ENCODE measurements at places on chromosomes 7 and 10.

- DNase-seq, result peak; percentile 71
These were observed 22.4 kb upstream of the AHR start for GRCh38 chr7:17275749-17276671.

- no peak for DNase-seq
These were observed 639.0 kb downstream of the REEP3 start for GRCh38 chr10:64159910-64160872.

- no peak for DNase-seq
These were observed 587.0 kb downstream of the SDK1 start for GRCh38 chr7:3888096-3888495.

DNA sequence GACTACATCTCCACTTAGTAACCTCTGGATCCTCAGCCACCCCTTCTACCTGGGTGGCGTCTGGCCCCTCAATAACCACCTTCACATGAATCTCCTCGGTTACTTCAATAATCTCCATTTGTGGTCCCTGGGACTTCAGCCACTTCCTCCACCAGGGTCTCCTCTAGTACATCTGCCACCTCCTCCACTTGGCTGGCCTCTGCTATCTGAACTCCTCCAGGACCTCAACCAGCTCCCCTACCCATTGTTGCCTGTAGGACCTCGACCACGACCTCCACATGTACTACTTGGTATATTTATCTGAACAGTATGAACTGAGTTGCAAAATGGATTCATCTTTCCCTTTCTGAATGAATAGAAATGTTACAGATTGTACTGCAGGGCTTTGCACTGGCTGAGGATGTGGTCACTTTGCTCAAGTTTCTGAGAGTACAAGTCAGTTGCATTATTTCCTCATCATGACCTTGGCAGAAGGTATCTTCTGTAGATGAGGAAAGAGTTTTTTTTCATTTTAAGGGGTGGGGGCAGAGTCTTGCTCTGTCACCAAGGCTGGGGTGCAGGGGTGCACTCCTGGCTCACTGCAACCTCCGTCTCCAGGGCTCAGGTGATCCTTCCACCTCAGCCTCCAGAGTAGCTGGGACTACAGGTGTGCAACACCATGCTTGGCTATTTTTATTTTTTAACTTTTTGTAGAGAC lies 36.0 kb downstream of the MAT1A start:
- DNase-seq, result no peak

GRCh38 chr10:71736570-71736952 lies 17.0 kb upstream of the C10orf105 start:
- DNase-seq, result no peak

GRCh38 chr10:133235265-133235855 lies 2.3 kb upstream of the VENTX start:
- DNase-seq, result no peak

GRCh38 chr7:34175837-34176236 lies 270.5 kb downstream of the BMPER start:
- DNase-seq, result no peak

DNA sequence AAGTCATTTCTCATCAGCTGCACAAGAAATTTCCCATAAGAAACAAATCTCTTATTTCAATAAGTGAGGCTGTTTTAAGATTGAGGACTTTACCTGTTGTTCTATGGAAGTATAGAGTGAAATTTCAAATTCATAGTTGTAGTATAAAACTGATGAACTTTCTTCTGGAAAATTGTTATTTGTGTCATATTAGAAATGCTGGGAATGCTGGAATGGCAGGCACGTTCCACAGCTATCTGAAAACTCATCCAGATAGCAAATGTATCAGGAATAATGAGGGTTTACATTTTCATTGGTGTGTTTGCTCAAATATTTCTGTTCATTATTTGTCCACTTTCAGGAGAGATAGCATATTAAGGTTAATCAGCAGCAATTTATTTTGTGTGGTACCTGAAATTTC lies 40.8 kb downstream of the CPED1 start:
- DNase-seq, result no peak

DNA sequence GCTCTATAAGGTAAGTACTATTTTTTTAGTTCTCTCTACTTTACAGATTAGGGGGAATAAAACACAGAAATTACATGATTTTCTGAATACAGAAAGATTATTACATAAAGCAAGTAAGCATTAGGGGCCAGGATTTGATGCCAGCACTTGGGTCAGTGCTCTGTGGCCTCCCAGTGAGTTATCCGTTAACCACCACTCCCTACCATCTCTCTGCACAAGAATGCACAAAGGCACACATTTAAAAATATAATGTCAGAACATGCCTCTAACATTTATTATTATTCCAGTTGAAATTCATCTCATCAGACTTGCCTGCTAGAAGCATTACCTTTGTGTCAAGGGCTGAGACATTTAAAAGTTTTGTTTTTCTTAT lies 59.0 kb downstream of the MET start:
- DNase-seq, result no peak

- no peak for DNase-seq
These were observed 45.5 kb upstream of the BET1 start for GRCh38 chr7:94049615-94050014.

GRCh38 chr10:33478089-33478674 lies 143.7 kb upstream of the NRP1 start:
- peak; percentile 74 for DNase-seq

- no peak for DNase-seq
These were observed 112.0 kb downstream of the UBE2H start for GRCh38 chr7:129840757-129841156.

DNA sequence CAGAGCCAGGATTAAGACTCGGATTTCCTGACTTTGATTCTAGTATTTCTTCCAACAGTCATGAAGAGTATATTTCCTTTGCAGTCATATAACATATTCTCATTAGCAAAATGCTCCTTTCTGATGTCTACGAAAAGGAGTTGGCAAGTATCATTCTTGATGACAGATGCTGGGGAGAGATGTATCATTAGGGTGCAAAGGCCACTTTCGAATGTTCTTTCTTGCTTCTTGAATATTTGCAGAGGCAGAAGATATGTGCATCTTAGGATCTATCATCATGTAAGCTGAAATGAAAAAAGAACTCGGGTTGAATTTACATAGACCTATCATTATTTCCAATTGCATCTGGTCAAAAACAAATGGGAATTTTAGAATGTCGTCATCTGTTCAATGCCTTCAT lies 294.4 kb downstream of the BAMBI start:
- no peak for DNase-seq

DNA sequence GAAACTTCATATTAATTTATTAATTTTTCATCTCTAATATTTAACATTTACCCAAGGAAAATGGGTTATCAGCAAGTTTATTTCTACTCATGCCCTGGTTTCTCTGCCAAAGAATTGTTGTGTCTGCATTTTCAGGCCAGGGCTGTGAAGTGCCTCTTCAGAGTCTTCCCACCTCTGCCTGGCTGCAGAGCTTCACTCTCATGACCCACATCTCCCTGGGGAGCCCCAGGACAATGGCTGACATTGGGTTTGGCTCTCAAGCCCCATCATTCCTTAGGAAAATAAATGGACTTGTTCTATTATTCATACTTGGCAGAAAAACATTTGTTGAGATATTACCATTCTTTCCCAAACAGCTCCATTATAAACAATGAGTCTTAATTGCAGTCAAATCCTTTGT lies 30.3 kb downstream of the CACNA2D1 start:
- DNase-seq, result no peak

DNA sequence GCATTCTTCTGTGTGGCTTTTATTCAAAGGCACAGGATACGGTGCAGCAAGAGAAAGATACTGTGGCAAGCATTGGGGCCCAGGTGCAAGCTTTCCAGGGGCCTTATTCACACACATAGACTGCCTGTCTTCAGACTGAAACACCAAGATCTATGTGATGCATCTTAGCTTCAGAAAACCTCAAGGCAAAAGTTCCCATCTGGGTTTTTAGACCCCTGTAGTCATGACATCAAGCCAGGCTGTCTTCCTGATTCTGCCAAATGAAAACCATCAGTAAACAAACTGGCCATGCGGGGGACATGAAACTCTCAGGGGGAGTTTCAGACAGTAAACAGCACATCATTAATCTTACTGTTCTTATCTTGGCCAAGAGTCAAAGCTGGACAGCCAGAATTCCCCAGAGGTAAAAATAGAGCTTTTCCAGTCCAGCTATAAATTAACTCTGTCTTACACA lies 9.8 kb downstream of the AGBL3 start:
- no peak for DNase-seq

DNA sequence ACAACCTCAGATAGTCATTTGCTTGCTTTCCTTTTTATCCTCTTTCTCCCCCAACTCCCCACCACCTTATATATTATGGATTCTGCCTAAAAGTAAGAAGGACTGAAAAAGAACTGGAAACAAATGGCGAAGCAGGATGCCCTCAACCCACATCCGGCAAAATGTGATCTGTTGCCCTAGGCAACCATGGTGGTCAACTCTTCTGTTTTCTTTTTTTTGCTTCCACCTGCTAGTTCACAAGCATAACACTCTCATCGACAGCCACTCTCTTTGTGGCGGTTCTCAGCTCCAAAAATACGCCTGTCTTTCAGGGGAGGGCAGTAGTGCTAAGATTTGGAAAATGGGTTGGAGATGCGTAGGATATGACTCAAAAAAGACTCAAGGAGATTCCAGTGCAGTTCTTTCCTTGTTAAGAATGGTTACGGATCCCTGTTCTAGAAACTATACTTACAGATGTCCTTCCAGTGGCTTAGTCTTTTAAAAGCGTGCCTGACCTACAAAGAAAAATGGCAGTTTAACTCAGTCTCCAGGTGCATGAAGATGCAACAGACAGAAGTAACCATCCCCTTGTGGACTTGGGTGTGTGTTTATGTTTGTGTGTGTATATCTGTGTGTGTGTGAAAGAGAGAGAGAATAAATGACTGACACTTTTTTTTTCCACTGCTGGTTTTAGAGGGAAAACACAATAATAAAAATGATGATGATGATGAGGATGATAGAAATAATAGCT lies 10.7 kb downstream of the APBB1IP start:
- no peak for DNase-seq

DNA sequence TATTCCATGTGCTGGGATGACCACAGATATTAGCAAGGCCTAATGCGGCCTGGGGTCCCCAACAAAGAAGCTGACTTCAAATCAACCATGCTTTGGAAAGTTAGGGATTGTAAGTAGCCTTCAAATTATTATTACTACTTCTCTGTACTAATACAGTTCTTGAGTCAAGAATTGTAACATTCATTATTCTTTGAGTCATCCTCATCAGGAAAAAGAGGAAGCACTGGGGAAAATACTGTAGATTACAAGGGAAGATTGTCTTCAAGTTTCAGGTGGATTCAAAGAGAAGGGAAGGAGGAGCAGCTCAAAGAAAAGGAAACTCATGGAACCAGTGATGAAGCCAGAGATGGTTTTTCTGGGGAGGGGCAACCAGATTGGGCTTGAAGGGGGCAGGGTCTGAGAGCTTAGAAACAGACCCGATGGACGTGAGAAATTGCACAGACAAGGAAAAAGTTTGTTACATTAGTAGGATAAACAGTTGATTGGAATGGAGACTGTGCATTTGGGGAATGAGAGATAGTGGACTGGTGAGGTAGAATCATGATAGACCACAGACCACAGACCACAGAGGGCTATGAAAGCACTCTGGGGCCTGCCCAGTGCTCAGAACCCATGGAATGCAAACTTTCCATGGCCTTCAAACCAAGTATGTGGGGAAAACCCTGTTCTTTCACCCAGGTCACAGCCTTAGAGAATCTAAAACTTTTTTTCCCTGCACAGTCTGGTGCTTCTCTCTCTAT lies 209.9 kb downstream of the ZNF365 start:
- no peak for DNase-seq

DNA sequence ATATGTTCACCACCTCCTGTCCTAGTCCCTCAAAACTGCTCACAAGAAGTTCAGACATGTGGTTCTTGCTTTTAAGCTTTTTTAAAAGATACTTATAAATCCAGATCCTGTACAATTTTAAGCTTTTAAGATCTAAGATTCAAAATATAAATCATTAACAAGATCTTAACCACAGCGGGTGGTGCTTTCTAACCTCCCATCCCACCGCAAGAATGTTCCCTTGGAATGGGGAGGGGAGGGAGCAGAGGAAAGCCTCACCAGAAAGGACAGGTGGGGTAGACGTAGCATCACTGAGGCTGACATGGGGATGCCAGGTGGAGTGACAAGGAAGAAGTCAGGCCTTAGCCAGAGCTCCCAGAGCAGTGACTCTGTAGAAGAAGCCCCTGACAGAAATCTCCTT lies 133.5 kb downstream of the C1GALT1 start:
- no peak for DNase-seq

GRCh38 chr10:88705958-88706357 lies at the start of gene LIPK:
Gene LIPK, plus strand, starts transcription at chr10:88706249. Its CDS starts 18,295 bp downstream, at chr10:88724544.
- no peak for DNase-seq

GRCh38 chr10:9253121-9253520 lies 1198.6 kb downstream of the GATA3 start:
- DNase-seq, result no peak

- DNase-seq, result no peak
These were observed 43.4 kb downstream of the ADCYAP1R1 start for GRCh38 chr7:31095286-31096197.

GRCh38 chr7:25845464-25845863 lies 306.5 kb upstream of the NFE2L3 start:
- no peak for DNase-seq

GRCh38 chr10:29411666-29412315 lies 122.9 kb downstream of the LYZL1 start:
- no peak for DNase-seq

DNA sequence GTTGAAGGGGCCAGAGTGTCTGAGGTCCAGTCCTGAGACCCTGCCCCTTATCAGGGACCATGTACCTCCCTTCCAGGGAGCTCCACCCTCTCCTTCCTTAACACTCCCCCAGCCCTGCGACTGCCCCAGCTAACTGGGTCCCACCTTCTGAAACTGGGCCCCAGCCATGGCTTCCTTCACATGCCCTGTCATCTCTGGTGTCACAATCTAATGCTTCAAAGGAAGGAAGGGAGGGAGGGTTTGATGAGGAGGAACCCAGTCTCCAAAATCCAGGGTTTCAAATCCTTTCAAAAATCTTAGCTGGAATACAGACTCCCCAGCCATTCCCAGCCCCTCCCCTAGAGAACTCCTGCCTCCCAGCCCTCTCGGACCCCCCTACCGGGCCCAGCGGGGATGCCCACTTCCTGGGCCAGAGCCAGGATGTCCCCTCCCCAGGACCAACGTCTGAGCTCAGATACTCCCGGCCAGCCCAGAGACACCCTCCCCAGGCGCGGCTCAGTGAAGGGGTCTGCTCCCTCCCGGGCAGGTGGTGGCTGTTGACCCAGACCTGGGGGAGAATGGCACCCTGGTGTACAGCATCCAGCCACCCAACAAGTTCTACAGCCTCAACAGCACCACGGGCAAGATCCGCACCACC lies 18.0 kb downstream of the C10orf105 start:
- no peak for DNase-seq

- DNase-seq, result no peak
These were observed 20.4 kb downstream of the PARP12 start for GRCh38 chr7:140042386-140042670.

DNA sequence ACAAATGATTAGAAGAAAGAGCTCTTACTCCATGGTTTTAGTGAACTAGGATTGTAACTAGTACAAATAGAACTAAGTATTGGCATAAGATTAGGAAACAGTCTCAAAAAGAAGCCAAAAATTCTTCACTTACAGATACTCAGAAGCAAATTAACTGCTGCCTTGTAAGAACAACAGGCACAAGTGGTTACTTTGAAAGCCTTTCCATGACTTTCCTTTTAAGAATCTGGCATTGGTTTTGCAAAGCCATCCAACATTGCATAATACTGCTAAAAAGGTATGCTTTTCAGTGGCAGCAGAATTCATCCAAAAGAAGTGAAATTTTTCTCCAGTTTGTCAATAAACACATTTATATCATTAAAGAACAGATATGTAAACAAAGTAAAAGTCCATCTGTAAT lies 126.8 kb upstream of the ODAD2 start:
- no peak for DNase-seq

- peak; percentile 89 for DNase-seq
These were observed 53.1 kb upstream of the PDCD4 start for GRCh38 chr10:110818311-110819256.

- no peak for DNase-seq
These were observed 61.6 kb upstream of the SRPK2 start for GRCh38 chr7:105450177-105450861.

Measured in LNCaP clone FGC (cell line).